ENCODE measurements at places on chromosomes 12 and 14.

GRCh38 chr12:87092421-87092820, 836.2 kb upstream of the MGAT4C start:
- DNase-seq = no peak

DNA sequence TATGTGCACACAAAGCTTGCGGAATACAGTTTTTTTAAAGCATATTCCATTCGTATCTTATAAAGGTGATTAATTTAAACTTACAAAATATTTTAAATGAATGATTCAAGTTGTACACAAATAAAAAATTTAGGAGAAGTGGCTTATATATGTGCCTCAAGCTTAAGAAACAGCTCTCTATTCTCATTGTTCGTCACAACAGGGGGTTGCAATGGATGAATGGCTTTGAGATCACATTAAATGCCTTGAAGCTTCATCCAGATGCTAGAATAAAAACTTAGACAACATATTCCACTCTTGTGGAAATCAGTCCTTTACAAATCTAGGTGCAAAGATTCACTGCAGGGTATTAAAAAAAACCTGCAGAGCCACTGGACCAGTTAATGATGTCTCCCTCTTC, 303.9 kb upstream of the LRFN5 start:
- DNase-seq = no peak

GRCh38 chr12:107654873-107655272, 30.7 kb upstream of the PWP1 start:
- DNase-seq = no peak

DNA sequence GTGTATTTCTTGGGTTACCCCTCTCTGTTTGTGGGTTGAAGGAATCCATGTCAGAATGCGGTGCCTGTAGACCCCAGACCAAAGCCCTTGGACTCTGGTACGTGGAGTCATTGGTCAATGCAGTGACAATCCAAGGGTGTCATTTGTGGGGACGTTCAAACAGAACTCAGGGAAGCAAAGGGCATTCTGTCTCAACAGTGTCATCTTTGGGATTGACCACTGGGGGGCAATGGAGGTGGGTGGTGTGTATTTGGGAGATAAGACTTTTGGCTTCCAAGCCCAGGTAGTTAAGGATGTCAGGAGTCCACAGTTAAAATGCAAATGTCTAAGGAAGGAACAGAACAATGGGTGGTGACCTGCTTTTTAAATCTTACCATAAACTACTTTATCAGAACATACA, 54.6 kb upstream of the CCDC175 start:
- no peak for DNase-seq

- no peak for DNase-seq
Observed at GRCh38 chr12:54585243-54585642, 3.2 kb downstream of the PPP1R1A start.

DNA sequence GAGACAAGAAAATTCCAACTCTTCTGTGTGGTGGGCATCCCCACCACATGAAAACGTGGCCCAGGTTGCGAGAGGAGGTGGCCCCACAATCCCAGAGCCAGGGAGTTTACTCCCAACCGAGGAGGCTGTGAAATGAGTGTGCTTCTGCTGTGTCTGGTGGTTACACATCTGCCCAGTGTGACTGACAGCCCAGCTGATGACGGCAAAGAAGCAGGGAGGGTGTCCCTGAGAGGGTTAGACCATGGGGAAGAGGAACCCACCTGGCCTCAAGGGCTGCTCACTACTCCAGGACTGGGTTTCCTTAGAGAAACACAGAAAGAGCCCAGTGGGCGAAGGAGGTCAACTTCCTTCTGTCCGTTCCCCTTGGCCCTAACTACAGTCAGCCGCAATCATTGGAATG, 24.6 kb downstream of the ZFP36L1 start:
- no peak for DNase-seq

- no peak for DNase-seq
Observed at GRCh38 chr12:122204167-122205052, 901 bp downstream of the B3GNT4 start.

DNA sequence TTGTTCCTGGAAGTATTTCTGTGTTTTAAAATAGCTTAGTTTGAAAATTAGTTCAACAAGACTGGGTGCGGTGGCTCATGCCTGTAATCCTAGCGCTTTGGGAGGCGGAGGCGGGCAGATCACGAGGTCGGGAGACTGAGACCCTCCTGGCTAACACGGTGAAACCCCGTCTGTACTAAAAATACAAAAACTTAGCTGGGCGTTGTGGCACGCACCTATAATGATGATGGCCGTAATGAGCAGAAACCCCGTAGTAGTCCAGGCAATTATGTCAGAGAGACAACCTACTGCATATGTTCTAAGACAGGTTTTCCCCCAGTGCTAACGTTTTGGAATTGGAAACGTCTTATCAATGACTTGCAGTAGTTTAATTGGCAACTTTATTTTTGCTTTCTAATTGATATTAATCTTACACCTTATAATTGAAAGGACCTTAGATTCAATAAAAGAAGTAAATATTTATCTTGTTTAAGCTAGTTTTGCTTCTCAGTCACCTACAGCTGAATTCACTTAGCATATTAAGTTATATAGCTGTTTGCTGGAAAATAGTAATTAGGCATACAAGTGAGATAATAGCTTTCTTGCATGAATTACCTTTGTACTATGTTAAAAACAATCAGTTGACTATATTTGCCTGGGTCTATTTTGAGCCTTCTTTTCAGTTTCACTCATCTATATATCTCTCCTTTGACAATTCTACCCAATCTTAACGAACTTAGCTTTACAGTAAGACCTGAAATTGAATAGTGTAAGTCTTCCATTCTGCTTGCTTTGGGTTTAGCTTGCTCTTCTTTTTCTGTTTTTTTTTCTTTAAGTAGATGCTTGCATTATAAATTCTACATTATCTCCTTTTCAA, 15.6 kb downstream of the CLECL1 start:
- no peak for DNase-seq

DNA sequence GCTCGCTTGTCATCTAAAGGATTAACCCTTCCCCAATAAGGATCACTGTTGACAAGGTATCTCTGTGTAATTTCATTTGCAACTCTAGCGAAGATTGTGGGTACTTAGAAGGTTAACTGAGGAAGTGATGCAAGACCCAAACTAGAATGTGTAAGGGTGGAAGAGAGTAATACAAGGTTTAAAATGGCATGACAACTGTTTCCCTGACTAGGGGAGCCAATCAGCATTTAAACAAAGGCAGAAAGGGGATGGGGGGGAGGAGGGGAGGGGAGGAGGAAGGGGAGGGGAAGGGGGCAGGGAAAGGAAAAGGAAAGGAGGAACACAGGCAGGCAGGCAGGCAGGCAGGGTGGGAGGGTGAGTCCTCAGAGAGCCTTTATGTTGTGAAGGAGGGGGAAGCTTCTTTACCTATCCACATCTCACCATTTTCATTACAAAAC, 31.1 kb downstream of the NRDE2 start:
- no peak for DNase-seq

- no peak for DNase-seq
Observed at GRCh38 chr12:27924350-27925135, 48.0 kb downstream of the PTHLH start.

DNA sequence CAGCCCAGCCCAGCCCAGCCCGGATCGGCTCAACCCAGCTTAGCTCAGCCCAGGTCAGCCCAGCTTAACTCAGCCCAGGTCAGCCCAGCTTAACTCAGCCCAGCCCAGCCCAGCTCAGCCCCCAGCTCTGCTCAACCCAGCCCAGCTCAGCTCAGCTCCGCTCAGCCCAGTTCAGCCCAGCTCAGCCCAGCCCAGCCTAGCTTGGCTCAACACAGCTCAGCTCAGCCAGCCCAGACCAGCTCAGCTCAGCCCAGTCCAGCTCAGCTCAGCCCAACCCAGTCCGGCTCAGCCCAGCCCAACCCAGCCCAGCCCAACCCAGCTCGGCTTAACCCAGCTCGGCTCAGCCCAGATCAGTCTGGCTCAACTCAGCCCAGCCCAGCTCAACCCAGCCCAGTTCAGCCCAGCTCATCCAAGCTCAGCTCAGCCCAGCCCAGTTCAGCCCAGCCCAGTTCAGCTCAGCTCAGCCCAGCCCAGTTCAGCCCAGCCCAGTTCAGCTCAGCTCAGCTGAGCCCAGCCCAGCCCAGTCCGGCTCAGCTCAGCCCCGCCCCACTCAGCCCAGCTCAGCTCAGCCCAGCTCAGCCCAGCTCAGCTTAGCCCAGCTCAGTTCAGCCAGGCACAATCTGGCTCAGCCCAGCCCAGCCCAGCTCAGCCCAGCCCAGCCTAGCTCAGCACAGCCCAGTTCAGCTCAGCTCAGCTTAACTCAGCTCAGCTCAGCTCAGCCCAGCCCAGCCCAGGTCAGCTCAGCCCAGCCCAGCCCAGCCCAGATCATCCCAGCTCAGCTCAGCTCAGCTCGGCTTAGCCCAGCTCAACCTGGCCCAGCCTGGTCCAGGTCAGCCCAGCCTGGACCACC, 331.7 kb downstream of the TMEM121 start:
- no peak for DNase-seq

GRCh38 chr12:77847060-77847541, 16.4 kb downstream of the NAV3 start:
- DNase-seq = no peak

GRCh38 chr14:85853996-85854526, 324.1 kb downstream of the FLRT2 start:
- no peak for DNase-seq

- no peak for DNase-seq
Observed at GRCh38 chr12:81021834-81022233, 56.0 kb upstream of the ACSS3 start.

- no peak for DNase-seq
Observed at GRCh38 chr14:24389226-24389848, 9.5 kb upstream of the NYNRIN start.

- no peak for DNase-seq
Observed at GRCh38 chr14:105568859-105569766, 42.7 kb downstream of the TMEM121 start.

DNA sequence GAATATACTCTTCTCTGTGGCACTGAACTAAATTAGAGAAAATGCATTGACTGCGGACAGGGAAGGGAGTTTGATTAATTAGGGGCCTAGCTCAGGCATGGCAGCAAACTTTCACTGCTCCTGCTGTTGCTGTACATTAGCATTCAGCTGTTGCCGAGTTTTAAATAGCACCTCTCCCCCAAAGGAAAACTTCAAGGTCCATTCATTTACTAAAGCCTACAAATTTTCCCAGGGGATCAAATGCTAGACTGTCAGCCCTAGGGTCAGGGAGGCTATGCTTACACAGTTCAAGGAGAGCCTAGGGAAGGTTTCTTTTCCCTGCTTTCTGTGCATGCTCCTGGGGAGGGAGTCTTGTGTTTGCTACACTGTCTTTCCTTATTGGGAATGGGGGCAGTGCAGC, 60.0 kb upstream of the GZMB start:
- no peak for DNase-seq

DNA sequence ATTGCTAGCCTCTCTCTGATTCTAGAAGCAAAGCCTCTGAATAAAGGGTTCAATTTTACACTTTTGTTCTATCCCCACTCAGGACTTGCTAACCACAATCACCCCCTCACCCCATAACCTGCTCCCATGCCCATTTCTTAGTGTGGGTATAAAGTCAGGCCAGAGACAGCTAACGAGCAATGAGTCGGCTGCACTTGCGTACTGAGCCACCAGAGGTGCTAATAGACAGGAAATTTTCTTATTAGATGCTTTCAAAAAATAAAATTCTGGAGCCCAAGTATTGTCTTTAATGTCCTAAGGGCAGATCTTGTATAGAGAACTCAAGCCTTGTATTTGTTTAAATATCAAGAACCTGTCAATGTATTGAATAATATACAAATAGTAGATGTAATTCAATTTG, 256.9 kb downstream of the SYT1 start:
- no peak for DNase-seq

DNA sequence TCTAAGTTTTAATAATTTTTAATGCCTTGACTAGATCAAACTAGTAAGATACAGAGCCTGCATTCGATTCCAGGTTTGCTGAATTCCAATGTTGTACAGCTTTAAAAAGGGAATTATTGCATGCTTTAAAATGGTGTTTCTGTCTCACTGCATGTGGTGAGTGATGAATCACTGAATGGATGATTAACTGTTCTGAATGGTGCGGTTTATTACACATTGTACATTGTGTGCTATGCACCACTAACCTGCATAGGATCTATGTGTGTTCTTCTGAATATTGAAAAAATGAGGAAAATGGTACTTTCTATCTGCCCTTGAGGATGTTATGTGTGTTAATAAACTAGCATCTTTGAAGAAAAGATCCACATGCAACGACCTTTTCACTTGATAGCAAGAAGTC, 231.7 kb downstream of the NRXN3 start:
- DNase-seq = no peak
